ENCODE measurements at places on chromosomes 5 and 9.

DNA sequence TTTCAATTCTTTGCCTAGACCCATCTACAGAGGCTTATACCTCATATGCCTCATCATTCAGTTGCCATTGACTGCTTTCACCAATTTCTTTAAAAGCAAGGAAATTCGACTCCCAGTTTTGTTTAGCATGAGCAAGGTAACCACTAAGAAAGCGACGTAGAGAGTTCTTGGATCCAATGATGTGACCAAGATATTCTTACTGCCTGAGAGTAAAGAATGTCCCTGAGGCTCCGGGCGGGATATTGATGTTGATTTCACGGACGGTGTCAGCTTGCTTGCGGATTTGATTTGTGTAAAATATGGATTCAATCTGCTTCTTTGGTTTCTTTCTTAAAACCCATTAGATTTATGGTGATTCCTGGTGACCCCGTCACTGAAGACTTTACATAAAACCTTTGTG, 135.1 kb upstream of the ICE1 start:
- DNase-seq: no peak

DNA sequence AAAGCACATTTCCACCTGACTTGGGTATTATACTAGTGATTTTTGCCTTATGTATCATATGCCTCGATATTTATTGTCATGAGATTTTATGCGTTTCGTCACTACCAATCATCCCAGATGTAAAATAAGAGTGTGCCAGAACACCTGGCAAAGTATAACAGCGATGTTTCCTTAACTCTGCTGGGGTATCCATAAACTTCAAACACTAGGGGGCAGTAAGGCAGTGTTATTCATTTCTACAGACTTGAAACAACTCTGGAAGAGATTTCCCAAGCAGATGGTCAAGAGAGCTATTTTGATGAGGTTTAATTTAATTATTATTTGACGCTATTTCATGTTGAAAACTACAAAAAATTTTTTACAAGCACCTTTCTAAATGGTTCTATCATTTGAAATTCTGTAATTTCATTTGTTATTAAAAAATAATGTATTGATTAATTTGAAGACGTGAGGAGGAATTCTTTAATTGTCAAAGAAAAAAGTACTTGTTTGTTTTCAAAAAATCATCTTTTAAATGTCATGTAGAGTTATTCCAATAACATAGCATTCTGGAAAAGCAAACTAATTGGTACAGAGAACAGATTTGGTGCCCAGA, 388.5 kb upstream of the CTNND2 start:
- DNase-seq: no peak

DNA sequence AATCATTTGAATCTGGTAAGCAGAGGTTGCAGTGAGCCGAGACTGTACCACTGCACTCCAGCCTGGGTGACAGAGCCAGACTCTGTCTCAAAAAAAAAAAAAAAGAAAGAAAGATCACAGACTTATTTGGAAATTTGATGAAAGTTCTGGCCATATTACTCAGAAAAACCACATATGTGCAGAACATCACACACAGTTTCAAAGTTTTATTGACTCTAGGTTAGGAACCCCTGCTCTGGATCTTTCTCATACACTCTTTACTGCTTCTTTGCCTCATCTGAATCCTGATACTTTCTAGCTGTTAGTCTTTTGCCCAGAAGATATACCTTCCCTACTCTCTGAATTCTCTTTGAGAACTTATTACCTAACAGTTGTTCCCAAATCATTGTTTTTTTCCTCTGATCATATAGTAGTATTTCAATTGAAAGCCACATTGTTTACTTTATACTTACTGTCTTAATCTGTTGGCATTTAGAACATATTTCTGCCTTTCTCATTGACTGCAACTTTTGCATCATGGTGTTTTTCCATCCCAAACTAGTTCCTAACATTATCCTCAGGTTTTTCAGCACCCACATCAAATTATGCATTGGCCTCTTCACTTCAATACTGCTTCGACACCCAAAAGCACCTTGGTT, 68.7 kb downstream of the LNPEP start:
- DNase-seq: no peak

GRCh38 chr9:5949103-5949699, 58.5 kb downstream of the MLANA start:
- no peak for DNase-seq

GRCh38 chr9:129783516-129784361, 19.2 kb upstream of the TOR1B start:
- DNase-seq: peak; percentile 55

GRCh38 chr9:72923077-72923476, 29.8 kb downstream of the ALDH1A1 start:
- no peak for DNase-seq

DNA sequence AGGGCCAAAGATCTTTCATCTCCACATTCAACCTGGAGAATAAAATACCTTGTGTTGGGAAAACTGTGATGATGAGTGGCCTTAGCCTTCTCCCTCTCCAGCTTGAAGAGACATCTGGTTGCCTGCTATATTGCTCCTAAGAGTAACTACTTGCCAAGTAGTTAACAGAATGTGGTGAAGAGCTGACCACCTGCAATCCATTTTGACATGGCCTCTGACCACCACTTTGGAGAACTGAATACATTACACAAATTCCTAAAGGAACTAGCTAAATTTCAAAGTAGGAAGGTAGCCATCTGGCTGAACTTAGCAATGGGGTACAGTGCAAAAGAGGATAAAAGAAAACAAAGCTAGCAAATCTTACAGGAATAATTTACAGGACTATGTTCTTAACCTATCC, 7.2 kb downstream of the TBCA start:
- no peak for DNase-seq

GRCh38 chr5:126686451-126687126, 85.8 kb downstream of the PHAX start:
- no peak for DNase-seq

DNA sequence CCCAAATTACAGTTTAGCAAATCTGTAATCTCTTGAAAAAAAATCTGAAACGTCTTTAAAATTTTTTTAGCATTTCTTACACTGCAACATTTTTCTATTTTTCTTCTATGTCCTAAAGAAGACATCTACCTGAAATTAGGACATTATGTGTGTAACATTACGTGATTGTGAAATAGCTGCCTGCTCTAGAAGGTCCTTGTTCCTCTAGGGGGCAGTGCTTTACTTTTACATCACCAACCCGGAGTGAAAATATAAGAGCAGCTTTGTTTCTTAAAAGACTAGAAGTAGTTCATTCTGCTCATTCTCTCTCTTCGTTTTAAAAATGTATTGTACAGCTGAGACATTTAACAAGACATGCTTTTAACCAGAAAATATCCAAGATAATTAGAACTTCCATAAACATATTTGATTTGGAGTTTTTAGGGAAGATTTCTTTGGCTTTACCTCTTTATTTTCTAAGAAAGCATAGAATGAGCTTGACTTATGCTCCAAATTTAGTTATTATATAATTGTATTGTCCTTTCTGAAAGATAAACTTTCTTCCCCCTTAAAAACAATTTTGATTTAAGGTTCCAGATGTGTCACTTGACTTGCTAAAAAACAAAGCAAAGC, 48.1 kb upstream of the RIOK2 start:
- DNase-seq: no peak

GRCh38 chr5:123450114-123450513, 26.9 kb upstream of the CEP120 start:
- DNase-seq: no peak

- no peak for DNase-seq
Measured at GRCh38 chr5:10607023-10607665, 43.3 kb downstream of the ANKRD33B start.

DNA sequence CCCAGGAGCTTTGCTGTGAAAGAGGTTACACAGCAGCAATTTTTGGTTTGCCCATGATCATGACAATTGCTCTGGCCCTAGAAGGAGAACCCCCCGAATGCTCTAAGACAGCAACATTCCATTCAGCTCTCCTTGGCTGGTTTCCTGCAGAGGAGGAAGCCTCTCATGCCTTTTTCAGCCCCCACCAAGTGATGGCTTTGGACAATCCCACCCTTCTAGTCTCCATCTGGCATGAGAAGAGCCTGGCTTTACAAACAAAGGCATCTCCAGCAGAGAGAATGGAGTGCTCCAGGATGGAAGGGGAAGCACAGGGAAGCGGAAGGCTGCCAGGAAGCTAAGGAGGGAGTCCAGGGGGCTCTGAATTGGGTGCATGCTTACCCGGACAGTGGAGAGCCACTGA, 98.4 kb downstream of the CRB2 start:
- DNase-seq: no peak

DNA sequence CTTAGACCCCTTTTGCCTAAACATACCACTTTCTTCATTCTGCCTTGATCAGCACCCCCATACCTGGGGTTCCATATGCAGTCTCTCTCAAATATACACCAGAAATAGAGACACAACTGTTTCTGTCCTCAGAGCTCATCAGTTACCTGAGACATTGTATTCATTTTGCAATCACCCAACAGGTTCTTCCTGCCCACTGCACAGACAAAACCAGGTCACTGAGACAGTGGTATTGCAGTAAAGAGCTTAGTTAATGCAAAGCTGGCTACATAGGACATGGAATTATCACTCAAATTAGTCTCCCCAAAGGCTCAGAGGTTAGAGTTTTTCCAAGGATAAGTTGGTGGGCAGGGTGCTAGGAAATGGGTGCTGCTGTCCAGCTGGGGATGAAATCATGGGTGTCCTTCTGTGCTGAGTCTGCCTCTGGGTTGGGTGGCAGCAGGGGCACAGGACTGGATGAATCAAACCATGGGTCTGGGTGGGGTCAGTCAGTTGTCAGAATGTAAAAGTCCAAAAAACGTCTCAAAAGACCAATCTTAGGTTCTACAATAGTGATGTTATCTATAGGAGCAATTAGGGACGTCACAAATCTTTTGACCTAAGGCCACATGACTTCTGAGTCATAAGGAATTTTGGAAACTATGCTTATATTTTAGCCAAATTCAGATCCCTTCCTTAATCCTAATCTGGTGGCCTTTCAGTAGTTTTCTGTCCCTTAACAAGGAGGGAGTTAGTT, 41.0 kb downstream of the KCNV2 start:
- no peak for DNase-seq

GRCh38 chr5:8879248-8879647, 666.6 kb downstream of the SEMA5A start:
- no peak for DNase-seq

DNA sequence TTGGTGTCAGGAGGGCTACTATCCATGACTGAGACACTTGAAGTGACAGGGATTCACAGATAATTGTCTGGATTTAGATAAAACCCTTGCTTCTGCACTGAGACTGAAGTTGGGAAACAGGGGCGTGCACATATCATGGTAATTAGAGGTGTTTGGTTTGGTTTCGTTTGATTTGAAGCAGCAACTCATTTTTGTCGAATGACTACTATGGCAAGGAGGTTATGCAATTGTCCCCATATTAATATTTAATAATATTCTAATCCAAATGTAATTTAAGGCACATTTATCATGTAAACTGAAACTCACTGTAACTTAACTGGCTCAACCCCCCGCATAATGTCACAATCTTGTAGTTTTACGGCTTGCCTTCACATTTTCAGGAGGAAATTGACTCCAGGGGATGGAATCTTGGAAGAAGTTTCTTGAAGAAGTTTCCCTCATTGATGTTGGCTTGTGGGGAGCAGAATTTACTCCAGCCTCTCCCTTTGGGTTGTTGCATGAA, 12.5 kb downstream of the ZNF366 start:
- no peak for DNase-seq

DNA sequence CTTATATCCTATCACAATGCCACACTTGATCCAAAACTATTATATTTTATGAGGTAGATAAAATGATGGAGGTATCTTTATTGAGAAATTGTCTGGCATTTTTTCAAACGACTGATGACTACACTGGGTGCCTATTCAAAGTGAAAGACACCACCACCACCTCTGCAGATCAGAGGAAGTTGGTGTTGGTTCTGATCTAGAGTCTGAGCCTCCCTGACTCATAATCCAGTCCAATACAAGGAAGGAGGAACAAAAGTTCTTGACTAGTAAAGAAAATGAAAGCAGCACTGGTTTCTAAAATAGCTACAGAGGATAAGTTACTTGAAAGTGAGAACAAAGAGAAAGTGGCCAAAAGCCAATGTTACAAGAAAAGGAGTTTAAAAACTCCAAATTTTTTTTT, 139.9 kb downstream of the RFX3 start:
- DNase-seq: no peak

GRCh38 chr5:124566875-124567450, 179.5 kb downstream of the ZNF608 start:
- no peak for DNase-seq

DNA sequence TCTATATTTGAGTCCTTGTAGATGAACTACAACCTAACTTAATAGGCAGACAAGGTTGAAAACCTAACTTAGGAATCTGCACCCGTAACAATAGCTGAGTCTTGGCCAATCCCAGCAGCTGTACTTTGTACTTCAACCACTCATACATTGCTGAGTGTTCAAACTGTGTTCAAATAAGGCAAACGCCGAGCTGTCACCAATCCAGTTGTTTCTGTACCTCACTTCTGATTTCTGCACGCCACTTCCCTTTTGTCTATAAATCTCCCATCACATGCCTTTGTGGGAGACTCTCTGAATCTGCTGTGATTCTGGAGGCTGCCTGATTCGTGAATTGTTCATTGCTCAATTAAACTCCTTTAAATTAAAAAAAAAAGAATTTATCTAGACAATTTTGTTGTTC, 167.8 kb upstream of the TUT7 start:
- no peak for DNase-seq

GRCh38 chr5:41416336-41416735, 94.1 kb downstream of the PLCXD3 start:
- no peak for DNase-seq

- no peak for DNase-seq
Measured at GRCh38 chr9:121269642-121270254, 1.8 kb downstream of the GSN start.

- DNase-seq: no peak
Measured at GRCh38 chr5:36056422-36056821, 10.3 kb downstream of the UGT3A2 start.

GRCh38 chr9:118635416-118635815, 733.8 kb downstream of the BRINP1 start:
- DNase-seq: no peak

GRCh38 chr9:68500457-68501381, 40.0 kb downstream of the TMEM252 start:
- no peak for DNase-seq

DNA sequence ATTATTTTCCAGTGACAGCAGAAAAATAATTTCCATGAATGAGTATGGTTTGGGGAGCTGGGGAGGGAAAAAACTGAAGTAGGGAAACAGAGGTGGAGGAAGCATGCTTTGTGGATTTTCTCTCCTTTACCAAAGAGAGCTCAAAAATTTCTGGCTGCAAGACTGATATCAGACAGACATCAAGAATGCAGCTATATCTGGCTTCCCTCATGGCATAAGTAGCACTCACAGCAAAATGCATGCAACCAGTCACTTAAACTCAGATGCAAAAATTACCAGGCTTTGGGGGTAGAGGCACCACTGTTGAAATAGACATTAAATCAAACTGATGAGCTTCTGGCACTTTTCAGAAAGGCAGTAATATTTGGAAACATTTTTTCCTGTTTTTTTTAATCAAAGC, 196.9 kb downstream of the TSSK1B start:
- DNase-seq: no peak

Measured in T follicular helper cell (primary cell).